Activated T-helper 9 cell treated with anti-CD3 and anti-CD28 coated beads, Interleukin-2, amount 50 U/mL, for 16 hours (primary cell): ENCODE measurements at places on chromosomes 2 and 18.

- DNase-seq, result no peak
These were observed 188.8 kb downstream of the CTIF start for GRCh38 chr18:48727681-48728080.

GRCh38 chr2:133829450-133830020 is 261.3 kb upstream of the NCKAP5 start:
- no peak for DNase-seq

- no peak for DNase-seq
These were observed 82.4 kb downstream of the ACAA2 start for GRCh38 chr18:49730951-49731391.

DNA sequence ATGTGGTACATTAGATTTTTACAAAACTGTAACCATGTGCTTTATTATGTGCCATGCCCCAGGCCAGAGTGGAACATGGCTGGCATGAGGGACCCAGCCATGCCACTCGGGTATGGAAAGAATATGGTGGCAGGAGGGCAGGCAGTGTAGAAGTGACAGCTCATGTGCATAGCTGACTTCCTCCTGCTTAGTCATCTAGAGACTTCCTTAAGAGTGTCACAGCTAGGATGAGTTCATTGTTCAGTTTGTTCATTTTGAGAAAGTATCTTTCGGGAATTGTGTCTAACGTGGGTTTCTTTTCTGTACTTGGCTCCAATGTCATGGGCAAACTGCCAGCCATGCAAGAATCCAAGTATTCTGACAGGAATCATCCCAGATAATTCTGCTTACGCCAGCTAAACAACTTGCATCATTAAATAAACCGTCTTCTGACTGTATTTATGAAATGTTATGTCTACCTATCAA is 94.3 kb upstream of the ITGB6 start:
- DNase-seq, result no peak

DNA sequence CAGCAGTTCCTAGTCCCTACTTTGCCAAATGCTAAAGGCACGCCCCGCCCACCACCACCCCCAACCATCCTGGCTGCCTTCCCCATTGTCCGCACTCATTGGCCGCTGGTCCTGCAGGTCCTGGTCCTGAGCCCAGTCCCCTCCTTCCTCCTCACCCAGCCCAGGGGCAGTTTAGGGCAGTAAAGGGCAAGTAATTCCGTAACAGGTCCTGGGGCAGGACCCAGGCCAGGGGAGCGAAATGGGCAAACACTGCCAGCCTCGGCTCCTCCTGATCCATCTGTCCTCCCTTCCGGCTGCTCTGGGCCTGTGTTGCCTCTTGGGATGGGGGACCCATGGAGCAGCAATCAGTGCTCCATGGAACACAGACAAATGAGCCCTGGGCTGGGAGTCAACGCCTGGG is 6.1 kb downstream of the ADCY3 start:
- no peak for DNase-seq

GRCh38 chr18:66325251-66325650 is 278.6 kb downstream of the CDH19 start:
- DNase-seq, result no peak

DNA sequence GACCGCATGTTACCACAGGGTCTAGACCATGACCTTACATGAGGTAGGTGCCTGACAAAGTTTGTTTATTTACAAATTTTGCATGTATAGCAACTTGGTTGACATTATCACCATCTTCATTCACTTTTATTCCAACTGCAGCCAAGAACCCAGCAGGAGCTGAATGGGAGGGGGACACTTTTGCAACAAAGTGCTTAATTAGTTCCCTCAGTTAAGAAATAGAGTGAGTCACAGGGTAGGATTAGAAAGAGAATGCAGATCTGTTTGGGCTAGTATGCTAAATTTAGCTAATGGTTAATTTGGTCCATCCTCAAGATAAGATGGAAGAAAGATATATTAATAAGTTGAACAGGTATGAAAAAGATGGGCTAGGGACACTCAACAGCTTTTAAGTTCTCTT is 678.9 kb downstream of the ARHGAP15 start:
- no peak for DNase-seq

DNA sequence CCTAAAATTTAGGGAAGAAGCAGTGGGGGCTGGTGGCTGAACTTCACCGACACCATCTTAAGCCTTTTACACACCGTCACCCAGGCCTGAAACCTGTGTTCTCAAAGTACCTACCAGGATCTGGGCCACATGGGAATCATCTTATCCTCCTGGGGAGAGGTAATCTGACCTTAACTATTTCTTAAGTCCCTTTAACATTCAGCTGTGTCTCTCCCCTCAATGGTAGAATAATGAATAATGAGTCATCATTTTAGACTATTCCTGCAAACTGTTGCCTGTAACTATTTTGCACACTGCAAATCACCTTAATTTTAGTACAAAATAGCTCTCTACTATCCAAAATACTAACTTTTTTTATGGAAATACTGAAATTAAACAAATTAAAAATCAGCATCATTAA is 149.4 kb upstream of the KLF7 start:
- DNase-seq, result no peak

DNA sequence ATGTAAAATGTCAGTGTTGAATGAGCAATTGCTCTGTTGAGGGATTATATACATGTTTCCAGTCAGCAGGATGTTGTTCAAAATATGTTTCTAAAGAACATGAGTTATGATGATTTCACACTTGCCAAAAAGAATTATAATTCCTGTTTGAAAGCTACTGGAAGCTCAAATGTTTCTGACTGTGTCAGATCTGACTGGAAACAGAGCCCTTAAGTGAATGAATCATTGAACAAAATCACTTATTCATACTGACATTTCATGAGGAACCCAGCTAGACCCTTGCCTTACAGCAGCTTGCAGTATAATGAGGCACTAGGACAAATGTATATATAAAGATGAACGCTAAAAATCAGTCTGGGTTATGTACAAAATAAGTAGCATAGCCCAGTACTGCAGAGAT is 35.4 kb upstream of the ITGAV start:
- no peak for DNase-seq

DNA sequence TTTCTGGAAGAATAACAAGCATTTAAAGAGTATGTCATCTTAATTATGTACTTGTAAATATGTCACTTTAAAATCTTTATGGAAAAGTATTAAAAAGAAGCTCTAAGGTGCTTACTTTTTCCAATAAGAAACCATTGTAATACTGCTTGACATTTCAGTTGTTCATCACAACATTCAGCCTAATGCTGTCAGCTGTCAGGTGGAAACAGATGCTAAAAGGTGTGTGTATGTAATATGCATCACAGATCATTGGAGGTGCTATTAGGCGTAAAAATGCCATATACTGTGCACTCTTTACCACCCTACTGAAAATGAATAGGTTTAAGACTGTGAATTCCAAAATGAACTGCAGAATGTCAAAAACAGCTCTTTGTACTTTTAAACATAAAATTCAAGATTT is 40.3 kb downstream of the METTL8 start:
- DNase-seq, result no peak

- DNase-seq, result no peak
These were observed 13.9 kb downstream of the PCBP1 start for GRCh38 chr2:70101174-70101573.

- no peak for DNase-seq
These were observed 252.3 kb downstream of the MBD5 start for GRCh38 chr2:148273158-148273691.

DNA sequence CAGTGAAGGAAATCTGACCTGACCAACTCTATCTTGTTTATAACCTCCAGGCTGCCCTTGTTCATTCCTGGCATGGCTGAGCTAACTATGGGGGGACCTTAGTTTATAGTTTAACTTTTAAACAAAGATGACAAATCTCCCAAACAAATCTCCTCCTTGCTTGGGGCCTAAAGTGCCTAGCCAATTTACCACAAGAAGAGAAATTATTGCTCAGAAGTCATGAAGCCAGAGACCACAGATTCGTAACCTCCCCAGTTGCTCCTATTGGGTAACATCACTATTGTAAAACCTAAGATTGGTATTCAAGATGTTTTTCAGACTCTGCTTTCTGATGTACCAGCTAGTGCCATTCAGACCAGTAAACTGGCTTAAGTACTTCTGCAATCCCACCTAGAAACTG is 649.4 kb upstream of the SLC8A1 start:
- DNase-seq, result no peak

DNA sequence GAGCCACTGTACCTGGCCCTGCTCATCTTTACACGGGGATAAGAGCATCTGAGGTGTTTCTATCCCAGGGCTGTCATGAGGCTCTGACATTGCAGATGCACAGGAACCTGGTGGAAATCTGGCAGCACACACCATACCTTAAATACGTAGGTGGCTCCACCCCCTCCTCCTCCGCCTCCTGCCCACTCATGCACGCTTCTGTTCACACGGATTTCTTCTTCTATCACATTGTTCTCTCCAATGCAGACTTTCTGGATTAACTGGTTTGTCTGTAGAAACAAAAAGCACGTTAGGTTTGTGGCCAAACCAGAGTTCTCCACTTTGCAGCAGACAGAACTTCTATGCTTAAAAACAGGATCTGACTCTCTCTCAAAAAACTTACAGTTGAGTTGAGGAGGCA is 118.2 kb downstream of the CLIP4 start:
- DNase-seq, result no peak

DNA sequence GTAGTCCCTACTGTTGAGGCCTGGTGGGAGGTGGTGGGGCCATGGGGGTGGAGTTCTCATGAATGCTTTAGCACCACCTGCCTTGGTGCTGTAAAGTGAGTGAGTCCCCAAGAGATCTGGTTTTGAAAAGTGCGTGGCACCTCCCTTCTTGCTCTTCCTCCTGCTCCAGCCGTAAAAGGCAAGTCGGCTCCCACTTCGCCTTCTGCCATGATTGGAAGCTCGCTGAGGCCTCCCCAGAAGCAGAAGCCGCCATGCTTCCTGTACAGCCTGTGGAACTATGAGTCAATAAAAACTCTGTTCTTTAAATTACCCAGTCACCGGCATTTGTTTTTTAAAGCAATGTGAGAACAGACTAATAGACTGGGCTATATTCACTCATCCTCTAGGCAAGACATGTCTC is 141.3 kb upstream of the ALKAL2 start:
- no peak for DNase-seq

DNA sequence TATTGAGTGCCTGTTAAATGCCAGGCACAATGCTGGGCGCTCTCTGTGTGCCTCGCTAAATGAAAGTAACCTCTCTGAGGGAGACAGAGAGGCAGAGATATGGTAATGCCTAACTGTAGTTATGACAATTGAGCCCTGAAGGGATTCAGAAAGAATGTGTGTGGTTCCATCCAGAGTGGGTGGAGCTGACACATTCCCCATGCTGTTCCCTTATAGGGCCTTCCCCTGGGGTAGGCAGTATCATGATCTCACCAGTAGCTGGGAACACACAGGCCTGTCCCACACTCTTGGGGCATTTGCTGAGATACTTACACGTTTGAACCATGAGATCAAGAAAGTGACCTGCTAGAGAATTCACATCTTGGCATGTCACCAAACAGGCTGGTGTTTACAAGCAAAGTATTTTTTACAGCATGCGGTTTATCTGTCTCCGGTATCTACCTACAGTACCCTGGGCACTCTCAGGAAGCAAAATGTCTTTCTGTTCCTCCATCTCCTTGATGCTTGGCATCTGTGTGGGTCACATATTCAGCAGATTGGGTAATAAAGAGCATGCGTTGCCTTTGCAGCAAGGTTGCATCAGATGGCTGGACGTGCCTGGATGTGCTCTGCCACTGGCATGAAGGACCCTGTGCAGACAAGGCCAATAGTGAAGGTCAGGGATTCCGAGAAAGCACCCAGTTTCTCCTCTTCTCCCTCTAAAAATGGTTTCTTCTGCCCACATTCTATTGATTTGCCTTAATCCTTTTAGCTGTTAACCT is 9.4 kb downstream of the CTIF start:
- DNase-seq, result no peak

DNA sequence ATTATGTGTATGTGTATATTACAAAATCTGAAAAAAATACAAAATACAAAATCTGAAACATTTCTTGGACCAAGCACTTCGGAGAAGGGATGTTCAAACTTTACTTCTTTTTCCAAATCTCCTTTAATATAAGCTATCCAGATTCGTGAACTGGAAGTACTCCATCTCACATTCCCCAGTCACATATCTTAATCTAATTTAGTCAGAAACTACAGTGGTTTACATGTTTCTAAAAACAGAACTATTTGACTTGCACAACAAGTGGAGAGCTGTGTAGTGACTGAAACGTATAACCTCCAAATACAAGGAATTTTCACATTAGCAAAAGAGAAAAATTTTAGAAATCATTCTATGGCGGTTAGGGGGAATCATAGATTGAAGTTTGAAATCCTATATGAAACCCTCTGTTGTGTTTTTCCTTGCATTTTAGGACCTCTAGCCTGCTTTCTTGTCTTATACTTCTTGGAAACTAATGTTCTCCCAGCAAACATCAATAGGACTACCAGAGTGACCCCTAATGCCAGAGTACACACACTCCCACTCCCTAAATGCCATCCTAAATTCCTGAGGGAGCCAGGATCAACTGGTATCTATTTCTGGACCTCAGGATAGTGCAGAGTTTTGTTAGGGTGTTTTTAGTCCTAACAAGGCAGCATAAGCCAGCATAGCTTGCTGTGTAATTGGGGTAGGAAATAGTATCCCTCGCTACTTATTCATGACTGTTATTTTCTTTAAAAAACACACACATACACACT is 30.2 kb upstream of the ROCK1 start:
- no peak for DNase-seq

GRCh38 chr2:171411791-171412483 is 21.9 kb downstream of the METTL8 start:
- no peak for DNase-seq

GRCh38 chr2:177930916-177931315 is 141.7 kb downstream of the PDE11A start:
- no peak for DNase-seq

DNA sequence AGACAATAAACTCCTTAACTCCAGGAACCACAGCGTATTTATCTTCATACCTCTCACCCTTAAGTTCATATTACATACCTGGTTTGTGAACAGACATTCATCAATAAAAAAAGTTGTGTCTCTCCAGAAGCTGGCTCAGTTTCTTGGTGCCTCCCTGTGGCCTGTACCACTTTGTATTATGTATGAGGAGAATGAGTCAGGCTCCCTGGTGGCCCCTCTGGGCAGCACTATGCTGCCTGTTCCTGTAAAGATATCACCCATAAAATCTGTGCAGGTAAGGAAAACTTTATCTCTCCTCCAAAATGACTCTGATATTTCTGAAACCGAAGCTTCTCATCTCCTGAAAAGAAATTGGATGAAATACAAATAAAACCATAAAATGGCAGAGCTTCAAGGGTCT is 198.4 kb upstream of the NT5C1B start:
- no peak for DNase-seq

DNA sequence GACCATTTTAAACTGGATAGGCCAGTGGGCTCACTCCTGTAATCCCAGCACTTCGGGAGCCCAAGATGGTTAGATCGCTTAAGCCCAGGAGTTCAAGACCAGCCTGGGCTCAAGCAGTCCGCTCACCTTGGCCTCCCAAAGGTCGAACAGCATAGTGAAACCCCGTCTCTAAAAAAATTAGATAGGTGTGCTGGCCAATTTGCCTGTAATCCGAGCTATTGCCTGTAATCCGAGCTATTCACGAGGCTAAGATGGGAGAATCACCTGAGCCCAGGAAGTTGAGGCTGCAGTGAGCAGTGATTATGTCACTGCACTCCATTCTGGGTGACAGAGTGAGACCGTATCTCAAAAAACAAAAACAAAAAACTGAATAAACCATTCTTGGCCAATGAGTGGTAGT is 52.6 kb upstream of the EMILIN2 start:
- no peak for DNase-seq

GRCh38 chr2:200702646-200703118 is 109.0 kb upstream of the BZW1 start:
- DNase-seq, result peak; percentile 48
